Activated CD4-positive, alpha-beta memory T cell treated with anti-CD3 and anti-CD28 coated beads, Interleukin-2, amount 10 ng/mL, durations not matched to agents 7 days and 5 days (primary cell): ENCODE measurements at places on chromosomes 2 and 18.

DNA sequence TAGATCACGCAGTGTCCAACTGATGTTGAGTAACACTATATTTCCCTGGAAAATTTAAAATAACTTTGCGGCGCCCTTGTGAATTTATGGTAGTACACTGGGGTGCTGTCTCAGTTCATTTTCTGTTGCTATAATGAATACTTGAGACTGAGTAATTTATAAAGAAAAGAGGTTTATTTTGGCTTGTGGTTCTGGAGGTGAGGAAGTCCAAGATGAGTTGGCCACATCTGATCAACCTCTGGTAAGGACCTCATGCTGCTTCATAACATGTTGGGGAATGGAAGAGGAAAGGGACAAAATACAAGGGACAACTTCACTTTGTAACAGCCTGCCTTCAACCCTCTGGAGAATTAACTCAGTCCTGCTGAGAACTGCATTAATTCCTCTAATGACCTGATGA lies 36.4 kb downstream of the ACTR3 start:
- DNase-seq, result no peak

- DNase-seq, result no peak
Measured at GRCh38 chr18:58313491-58314032, 269.5 kb downstream of the NEDD4L start.

- no peak for DNase-seq
Measured at GRCh38 chr2:7974936-7975335, 706.9 kb upstream of the ID2 start.

DNA sequence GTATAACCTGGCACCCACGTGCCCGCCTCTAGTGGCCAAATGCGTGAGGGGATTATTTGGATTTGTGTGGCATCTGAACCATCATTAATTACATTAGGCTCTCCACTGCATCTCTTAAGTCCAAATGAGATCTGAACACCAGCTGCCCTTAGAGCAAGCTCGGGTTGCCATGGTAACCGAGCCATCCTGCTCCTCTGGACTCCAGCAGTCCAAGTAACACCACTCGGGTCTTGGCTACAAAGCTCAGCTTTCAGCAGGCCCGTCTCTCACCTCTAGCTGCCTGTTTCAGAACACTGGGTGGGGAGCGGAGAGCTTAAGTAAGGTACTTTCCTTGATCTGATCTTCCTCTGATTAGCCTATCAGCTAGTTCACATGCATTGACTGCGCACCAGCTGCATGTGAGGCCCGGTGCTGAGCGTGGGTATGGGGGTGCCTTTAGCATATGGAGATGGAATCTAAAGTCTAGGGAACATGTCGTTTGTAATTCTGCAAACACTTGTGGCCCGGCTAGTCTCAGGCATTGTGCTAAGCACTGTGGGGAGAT lies 14.1 kb upstream of the CYS1 start:
- DNase-seq, result no peak

- no peak for DNase-seq
Measured at GRCh38 chr2:41414486-41415230, 633.2 kb upstream of the PKDCC start.

- peak; percentile 90 for DNase-seq
Measured at GRCh38 chr2:46296840-46297545, at the start of gene EPAS1. TSS of gene EPAS1 (plus strand) at chr2:46297407. CDS start at chr2:46297912, 505 bp downstream.

- no peak for DNase-seq
Measured at GRCh38 chr2:214542295-214542694, 131.4 kb downstream of the VWC2L start.

DNA sequence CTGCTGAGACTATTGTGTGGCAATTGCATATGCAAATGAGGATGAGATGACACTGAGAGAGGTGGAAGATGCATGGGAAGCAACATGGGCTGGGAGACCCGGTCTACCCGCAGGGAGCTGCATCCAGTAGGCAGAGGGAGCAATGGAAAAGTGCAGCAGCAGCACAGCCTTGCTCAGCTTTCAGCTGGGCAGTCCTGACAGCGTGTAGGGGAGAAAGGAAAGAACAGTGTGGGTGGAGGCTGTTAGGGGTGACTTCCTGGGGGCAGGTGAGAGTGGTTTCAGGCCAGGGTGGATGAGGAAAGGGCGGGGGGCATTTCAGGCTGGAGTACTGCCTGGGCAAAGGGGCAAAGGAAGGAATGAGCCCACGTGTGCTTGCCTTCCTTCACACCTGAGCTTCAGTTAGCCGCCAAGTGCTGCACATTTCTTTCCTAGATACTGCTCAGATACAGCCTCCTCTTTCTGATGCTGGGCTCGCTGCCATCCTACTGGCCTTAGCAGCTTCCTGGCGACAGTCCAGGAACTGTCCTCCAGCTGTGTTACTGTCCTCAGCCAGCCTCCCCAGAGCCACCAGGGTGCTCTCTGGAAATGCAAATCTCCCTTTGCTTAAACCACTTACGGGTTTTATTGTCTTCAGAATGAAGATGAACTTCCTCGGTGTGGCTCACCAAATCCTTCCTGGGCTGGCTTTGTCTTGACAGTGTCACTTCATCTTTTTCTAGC lies 276.3 kb downstream of the TSN start:
- DNase-seq, result no peak

DNA sequence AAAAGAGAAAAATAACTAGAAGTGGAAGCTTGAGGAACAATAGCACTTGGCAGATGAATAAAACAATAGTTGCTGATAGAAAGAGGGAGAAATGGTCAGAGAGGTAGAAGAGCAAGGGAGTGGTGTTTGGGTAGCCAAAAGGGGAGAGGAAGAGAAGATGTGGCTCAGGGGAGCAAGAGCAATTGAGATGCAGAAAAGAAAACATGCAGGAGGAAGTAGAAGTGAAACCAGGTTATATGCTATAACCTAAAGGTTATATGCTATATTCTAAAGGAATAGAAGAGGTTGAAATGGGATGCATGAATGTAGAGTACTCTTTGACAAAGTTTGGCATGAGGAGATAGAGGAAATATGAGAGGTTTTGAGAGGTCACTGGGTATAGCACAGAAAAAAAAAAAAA lies 759.5 kb downstream of the SATB2 start:
- DNase-seq, result no peak

- no peak for DNase-seq
Measured at GRCh38 chr2:239532250-239532649, 131.4 kb upstream of the HDAC4 start.

- DNase-seq, result peak; percentile 81
Measured at GRCh38 chr2:96164459-96165184, 19.4 kb upstream of the DUSP2 start.

DNA sequence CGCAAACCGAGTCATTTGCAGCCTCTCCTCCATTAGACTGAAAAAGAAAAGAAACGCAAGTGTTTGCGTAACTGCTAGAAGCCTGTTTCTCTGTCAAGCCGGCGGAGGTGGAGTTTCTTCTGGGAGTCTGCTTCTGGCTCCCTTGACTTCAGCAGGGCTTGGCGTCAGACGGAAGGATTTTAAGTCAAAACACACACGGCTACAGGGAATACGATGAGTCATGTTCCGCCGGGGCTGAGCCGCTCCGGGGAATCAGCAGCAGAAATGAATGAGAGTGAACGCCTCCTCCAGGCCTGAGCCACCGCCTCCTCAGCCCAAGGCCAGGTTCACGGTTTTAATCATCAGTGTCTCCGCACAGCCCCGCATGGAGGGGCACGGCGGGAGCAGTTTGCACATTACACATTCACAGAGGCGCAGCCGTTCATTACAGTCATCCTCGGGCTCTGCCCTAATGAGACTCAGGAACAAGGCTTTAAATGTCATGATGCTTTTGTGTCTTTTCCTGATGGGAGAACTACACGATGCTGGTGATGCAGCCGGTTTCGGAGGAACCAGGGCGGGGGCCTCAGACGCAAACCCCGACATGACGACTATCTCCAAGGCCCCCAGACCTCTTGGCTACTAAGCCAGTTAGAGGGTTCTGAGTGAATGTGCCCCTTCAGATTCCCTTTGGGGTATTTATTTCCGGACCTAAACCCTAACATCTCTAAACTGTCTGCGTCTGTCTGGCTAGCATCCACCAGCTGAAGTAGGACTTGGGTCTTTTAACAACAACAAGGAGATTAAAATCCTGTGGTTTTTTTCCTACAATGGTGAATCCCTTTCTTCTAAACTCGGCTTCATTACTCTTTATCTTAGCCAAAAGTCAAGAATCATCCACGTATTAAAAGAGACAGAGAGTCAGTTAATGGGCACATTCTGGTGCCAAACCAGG lies 11.1 kb upstream of the SCG2 start:
- no peak for DNase-seq

GRCh38 chr18:62453864-62454263 lies 69.0 kb upstream of the ZCCHC2 start:
- DNase-seq, result no peak

- DNase-seq, result no peak
Measured at GRCh38 chr18:28112056-28112470, 64.9 kb downstream of the CDH2 start.

DNA sequence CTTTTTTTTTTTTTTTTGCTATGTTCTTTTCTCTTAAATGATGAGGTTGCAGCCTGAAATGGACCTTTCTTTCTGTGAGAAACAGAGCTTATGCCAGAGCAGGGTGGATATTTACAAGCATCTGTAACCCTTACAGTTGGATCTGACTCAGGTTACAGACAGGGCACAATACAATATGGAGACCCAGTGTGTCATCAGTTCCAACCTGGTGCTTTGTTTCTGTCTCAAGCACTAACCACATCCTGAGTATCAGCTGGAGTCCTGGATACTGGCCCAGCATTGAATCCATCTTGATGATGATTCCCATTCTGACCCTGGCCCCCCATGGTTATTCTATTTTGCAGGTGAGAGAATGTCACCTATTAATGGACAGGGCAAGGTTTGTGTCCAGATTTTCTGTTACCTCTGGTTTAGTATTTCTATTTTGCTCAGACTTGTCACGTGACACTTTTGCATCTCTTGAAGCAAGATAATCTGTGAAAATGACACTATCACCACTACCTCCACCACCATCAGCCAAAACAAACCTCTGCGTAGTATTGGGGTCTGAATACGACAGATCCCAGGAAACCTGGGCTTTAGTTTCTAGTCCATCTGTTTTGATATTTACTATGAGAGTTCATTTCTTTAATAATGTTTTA lies 174.0 kb downstream of the CCDC85A start:
- DNase-seq, result no peak

DNA sequence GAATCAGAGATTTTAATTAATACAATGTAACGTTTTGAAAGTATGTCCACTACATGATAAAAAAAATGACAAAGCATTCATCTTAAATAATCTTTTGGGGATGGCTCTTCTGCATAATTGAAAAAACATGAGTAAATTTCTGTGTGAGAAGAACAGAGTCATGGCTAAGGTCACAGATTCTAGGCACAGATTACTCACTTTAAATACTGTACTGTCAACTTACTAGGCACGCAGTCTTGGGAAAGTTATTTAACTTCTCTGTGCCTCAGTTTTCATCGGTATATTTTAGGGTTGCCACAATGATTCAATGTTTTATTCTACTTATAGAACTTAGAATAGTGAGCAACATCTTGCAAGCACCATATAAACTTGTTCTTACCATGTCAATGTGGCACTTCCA lies 49.2 kb downstream of the TMEFF2 start:
- DNase-seq, result no peak

GRCh38 chr2:16861111-16861510 lies 195.5 kb upstream of the CYRIA start:
- no peak for DNase-seq

DNA sequence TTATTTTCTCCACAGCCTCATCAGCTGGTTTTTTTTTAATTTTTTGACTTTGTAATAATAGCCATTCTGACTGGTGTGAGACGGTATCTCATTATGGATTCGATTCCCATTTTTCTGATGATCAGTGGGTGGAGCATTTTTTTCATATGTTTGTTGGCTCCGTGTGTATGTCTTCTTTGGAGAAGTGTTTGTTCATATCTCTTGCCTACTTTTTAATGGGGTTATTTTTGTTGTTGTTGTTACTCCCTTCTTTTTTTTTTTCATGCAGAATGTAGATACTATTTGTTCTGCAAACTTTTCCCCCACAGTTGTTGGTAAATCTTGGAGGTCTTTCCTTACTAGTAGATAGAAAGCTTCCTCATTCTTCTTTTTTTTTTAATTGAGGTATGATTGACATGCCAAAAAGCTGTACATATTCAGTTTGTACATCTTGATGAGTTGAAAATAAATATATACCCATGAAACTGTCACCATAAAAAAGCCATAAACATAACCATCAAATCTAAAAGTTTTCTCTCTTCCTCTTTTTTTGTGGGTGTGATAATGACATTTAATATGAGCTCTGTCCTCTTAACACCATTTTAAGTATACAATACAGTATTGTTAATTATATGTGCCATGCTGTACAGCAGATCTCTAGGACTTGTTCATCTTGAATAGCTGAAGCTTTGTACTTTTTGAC lies 21.8 kb upstream of the NT5DC4 start:
- DNase-seq, result no peak

DNA sequence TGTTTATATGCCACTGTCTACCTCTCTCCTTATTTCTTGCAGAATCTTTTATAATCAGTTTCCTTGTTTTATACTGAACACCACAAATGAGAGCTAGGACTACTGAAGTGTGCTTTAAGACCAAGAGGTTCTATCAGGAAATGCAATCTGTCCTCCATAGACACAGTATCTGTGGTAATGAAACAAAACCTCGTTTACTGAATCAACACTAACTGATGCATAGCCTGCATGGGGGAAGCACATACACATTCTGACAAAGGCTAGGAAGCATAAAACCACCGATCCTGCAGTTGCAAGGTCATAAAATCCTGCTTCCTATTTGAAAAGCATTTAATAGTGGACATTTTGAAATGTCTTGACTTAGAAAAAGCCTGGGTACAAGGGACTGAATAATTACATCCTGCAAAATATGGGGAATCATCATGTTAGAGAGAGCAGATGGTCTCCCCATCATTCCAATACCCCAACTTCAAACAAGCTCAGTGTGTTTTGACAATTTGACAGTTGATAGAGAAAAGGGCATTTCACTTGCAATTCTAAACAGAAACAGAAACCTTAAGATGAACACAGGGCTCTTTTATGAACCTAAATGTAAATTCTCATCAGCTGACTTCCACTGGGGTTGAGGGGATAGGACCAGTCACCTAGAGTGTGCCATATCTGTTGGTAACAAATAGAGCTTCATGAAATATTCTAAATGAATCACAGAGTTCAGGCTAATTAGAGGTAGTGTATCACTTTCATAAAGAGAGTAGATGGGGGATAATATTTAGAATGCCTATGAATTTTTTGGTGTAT lies 1845.6 kb upstream of the PIK3C3 start:
- DNase-seq, result no peak

DNA sequence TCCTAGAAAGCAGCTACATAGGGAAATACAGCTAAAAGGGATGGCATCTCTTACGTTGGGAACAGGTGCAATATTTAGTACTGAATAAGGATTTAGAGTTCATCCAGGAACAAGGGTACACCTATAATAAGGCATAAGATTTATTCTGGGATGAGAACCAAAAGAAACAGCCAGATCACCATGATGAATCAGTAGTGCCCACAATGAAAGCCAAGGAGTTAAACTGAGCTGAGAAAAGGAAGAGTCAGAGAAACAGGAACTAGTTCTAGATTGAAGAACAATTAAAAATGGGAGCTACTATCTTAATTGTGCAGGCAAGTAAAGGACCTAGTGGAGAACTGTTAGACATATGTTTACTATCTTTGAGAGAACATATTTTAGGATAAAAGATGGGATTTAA lies 692.3 kb downstream of the LRP1B start:
- DNase-seq, result no peak
